ENCODE measurements at places on chromosomes 5 and 9.

DNA sequence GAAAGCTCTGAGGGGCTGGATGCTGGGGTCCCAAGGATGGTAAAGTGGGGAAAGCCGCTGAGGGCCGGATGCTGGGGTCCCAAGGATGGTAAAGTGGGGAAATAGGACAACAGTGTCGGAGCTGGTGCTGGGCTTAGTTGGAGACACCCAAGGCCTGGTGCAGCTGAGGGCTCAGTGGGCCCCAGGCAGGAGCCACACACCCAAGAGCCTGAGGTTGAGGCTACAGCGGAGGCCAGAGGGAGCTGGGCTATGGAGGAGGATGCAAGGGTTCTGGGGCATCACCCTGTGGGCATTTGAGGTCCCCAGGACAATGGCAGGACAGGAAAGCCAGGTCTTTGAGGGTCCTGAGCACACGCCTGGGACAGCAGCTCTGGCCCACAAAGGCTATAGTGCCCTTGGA is 19.1 kb upstream of the SLC9A3 start:
- DNase-seq, result no peak

DNA sequence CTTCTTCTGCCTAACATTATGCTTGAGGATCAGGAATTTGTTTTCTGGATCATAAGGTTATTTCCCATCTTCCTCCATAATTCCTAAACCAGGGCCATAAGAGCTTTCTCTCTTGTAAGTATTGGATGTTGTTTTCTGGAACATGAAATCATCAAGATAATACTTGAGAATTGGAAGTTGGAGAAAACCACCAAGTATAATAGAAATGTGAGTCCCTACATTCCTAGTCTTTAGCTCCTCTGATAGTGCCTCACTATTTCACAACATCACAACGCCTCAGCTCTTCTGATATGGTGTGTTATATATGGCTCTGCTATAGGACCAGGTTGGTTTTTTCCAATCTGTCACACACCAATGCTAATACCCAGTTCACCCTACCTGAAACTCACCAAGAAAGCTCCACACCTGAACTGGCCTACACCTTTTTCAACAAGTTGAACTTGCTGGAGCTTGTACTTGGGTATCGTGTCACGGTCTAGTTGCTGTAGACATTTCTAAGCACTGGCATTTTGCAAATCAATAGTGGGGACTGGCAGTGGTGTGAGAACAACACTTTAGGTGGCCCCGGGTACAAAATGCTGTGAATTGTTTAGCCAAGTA is 141.1 kb downstream of the ACTBL2 start:
- no peak for DNase-seq

- peak; percentile 84 for DNase-seq
These were observed 70.4 kb downstream of the GADD45G start for GRCh38 chr9:89675058-89675742.

DNA sequence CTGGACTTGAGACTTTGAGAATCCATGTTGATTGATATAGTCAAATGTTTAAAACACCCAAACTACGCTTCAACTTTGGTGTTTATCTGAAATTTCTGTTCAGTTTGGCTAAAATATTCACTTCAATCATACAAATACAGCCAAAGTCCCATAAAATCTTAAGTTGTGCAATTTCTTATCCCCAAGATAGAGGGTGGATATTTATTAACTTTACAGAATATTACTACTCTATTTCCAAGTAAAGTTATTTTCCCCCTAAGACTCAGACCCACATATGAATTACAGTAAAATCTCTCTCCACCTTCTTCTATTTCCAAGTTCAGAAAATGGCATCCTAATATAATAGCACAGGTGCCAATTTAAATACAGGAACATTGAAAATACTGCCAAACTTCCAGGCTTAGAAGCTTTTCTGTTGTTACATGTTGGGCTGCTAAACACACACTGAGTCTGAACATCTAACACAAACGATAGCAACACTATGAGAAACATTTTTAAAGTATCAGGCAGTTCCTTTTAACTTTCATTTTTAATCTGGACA is 290.3 kb downstream of the EBF1 start:
- no peak for DNase-seq

GRCh38 chr9:121767171-121767769 is 115.8 kb downstream of the DAB2IP start:
- DNase-seq, result no peak

DNA sequence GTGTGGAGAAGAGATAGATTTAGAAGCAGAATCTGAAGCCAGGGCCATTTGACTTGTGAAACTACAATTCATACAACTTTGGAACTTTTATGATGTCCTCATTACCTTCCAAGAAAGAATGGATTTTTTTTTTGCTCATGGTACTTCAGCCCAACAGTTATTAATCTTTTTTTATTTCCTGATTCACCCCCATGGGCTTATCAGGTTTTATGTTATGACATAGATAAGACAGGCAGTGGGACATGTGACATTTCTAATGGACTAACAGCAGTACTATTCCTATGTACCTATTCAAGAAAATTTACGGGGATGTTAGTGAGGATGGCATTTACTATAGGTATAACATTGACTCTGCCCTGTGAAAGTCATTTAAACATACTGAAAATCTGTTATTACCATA is 204.7 kb downstream of the ARHGEF28 start:
- DNase-seq, result no peak

- DNase-seq, result no peak
These were observed 49.9 kb upstream of the CTSL start for GRCh38 chr9:87675906-87676515.

- no peak for DNase-seq
These were observed 2.0 kb upstream of the LHFPL2 start for GRCh38 chr5:78650531-78650930.

Measured in umbilical cord (tissue), 2 donors.